ENCODE measurements at places on chromosomes 3 and 15.
A peak's percentile ranks its signal among the peaks of the same experiment; 100 is the strongest.

GRCh38 chr3:197328198-197328597 is 29.8 kb upstream of the DLG1 start:
- DNase-seq: no peak

DNA sequence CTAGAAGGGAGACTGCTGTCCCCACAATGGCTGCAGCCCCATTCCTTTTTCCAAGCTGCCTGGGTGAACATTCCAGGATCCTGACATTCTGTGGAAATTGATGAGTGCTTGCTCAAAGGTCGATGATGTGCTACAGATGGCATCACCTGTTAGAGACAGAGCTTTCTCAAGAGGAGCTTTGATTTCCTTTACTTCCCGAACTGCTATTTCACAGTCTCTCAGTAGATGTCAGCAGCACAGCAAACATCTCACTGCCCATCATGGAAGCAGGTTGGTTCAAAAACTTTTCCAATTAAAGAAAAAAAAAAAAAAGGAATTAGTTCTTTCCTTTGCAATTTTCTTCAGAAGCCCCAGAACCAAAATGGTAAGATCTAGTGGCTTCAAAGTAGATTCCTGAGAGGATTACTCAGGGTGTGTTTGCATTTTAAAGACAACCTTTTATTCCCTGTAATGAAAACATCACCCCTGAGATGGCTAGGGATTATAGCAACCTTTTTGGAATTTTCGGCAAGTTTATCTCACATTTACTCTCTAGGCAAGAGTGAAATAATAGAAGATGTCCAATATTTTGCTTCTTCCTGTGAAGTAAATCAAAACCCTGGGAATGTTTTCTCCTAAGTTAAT is 44.8 kb downstream of the POLR2M start:
- no peak for DNase-seq

DNA sequence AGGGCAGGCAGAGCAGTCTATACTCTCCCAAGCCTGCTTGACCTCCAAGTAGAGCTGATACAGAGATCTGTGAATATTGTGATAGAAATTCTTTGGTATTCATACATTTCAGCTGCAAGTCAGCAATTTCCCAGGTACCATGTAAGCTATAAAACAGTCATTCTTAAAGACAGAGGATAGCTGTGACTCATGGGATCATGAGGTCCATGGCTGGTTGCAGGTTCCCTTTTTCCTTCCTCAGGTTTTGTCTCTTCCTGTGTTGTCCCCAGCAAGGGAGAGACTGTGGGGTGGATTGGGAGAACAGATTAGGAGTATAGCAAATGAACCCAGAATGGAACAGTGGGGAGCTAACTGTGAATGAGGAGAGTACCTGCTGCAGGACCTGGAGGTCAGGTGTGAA is 5.4 kb upstream of the P4HTM start:
- no peak for DNase-seq

DNA sequence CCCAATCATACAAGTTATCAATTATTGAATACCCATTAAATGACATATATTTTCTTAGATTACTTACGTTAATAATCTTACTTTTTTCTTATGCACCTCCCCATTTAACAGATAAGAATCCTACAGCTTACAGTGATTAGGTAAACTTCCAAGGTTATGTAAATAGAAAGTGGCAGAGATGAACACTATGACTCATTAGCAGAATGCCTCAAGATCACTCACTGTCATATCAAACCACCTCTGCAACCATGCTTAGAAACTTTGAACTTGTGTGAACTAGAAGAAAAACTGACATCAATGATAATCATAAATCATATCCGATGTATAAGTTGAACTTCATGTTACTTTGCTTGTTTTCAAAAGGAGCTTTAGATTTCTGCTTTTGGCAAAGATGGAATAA is 911.6 kb upstream of the ARPP21 start:
- DNase-seq: no peak

GRCh38 chr15:98843844-98844243 is 163.7 kb downstream of the PGPEP1L start:
- DNase-seq: no peak

DNA sequence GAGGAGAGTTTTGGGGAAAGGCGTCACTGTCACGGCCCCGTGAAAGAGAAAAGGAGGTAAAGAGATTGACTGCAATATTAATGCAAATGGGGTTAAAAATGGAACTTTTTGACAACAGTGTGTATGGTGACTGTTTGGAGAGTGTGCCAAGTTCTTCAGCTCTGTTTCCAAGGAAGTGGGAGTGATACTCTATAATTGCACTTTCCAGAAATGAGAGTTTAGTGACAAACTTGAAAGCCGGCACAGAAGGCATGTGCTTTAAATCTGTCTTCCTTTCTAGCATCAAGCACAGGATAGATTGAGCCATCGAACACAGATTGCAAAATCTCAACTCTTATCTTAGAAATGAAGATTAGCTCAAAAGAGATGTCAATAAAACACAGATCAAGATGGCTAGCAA is 51.9 kb upstream of the SNRPA1 start:
- DNase-seq: no peak

DNA sequence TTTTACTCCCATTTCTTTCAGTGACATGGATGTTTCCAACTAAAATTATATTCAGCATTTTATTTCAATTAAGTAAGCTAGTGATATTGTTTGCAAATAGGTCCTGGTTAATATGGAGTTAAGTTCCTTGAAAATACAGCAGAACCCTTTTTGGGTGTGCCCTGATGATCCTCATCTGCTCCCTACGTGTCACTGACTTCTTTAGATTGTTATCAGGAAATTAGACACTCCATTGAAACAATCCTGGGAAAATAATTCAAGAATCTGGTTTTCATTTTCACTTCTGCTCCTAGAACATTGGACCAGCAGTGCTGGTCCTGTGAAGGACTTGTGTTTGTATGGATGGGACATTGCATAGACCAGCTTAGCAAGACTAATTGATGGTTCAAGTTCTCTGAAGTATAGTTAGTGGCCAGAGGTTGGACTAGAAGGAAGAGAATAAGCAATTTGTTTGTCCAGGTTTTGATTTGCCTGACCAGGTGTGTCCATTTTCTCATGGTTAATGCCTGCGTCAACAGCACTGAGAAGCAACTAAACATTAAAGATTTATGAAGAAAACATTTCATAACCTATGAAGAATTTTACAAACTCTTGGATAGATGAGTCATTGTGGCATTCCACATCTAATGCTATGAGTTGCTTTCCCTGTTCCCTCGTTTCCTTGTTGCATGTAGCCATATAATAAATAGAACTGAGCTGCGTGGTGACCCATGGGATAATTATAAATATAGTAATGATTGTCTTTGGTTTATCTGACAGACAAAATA is 95.8 kb downstream of the ZPLD1 start:
- DNase-seq: no peak

DNA sequence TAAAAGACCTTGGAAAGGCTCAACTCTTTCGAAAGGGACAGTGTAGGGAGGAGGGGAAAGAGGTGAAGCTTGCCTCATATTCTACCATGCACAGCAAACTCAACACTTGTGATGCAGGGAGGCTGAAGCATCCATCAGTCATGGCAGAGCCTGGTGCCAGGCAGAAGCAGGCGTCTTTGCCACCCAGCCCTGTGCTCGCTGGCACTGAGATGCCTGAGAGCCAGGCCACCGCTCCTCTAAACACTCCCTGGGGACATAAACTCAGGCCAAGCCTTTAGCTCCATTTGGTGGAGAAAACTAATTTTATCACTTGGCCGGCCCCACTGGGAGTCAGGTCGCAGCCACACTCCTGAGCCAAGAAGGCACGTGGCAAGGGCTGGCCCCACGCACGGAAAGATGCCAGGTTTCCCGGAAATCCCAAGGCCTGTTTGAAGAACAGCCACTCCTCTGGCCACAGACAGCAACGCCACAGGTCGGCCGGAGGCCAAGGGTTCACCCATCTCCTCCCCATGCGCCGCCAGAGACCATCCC is 30.7 kb downstream of the XXYLT1 start:
- DNase-seq: no peak

GRCh38 chr3:120614765-120615164 is 18.6 kb downstream of the NDUFB4 start:
- DNase-seq: no peak

DNA sequence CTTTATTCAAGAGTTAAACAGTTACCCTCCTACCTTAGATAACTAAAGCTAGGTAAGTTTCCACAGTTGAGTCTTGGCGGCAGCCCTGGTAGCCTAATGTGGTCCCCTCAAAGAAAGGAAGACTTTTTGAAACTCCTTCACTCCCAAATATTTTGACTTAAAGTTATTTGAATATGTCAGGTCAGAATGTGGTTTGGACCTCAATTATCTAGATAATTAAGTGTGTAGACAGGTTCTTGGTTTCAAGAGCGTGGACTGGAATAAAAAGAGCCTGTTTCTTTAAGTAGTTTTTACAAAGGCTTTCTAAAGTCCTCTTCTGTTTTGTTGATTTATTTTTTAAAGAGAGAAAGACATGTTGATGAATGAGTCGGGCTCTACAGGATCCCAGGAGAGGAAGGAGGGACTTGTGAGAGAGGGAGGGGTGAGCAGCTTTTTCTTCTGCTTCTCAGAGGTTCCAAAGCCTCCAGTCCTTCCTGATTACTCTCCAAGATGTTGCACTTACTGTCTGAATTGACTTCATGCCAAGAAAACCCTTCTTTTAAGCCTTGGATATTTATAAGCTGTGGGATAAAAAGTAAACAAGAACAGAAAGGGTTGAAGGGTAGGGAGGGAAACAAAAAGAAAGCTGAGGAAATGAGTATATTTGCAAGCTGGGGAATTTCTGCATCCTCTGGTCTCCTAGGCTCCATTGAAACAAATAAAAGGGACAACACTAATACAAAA is 457.4 kb downstream of the IGSF11 start:
- DNase-seq: no peak

GRCh38 chr15:80177156-80177555 is 24.4 kb downstream of the FAH start:
- no peak for DNase-seq

DNA sequence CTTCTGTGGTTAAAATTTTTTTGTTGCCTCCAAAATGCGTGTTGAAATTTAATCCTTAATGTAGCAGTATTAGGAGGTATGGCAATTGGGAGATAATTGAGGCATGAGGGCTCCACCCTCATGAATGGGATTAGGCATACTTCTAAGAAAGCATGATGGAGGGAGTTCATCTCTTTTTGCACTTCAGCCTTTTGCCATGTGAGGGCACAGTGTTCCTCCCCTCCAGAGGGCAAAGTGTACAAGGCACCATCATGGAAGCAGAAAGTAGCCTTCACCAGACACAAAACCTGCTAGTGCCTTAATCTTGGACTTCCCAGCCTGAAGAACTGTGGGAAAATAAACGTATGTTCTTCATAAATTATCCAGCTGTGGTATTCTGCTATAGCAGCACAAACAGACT is 429.5 kb downstream of the ZIC1 start:
- DNase-seq: no peak

GRCh38 chr15:54082836-54083492 is 104.7 kb downstream of the UNC13C start:
- no peak for DNase-seq

- no peak for DNase-seq
Measured at GRCh38 chr3:180252683-180253082, 215.9 kb upstream of the PEX5L start.

- DNase-seq: no peak
Measured at GRCh38 chr15:51771773-51772172, 20.4 kb downstream of the TMOD2 start.

DNA sequence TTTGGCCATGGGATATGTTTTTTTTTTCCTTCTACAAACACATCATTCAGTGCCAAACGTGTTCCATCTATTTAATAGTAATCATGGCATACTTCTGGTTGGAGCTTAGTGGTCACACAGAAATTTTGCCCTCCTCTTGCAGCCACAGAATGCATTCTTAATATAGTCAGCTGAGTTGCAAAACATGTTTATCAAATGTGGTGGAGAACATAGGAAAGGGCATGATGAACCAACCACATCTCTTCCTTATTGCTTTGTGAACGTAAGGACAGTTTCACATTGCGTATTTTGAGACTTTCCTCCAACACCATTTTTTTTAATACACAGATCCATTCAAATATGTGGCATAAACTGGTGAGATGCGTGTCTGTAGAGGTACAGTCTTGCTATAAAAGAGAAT is 106.8 kb downstream of the BBX start:
- no peak for DNase-seq

- no peak for DNase-seq
Measured at GRCh38 chr3:131729643-131730017, 226.9 kb upstream of the MRPL3 start.

- no peak for DNase-seq
Measured at GRCh38 chr3:171783626-171784025, 26.7 kb downstream of the PLD1 start.

DNA sequence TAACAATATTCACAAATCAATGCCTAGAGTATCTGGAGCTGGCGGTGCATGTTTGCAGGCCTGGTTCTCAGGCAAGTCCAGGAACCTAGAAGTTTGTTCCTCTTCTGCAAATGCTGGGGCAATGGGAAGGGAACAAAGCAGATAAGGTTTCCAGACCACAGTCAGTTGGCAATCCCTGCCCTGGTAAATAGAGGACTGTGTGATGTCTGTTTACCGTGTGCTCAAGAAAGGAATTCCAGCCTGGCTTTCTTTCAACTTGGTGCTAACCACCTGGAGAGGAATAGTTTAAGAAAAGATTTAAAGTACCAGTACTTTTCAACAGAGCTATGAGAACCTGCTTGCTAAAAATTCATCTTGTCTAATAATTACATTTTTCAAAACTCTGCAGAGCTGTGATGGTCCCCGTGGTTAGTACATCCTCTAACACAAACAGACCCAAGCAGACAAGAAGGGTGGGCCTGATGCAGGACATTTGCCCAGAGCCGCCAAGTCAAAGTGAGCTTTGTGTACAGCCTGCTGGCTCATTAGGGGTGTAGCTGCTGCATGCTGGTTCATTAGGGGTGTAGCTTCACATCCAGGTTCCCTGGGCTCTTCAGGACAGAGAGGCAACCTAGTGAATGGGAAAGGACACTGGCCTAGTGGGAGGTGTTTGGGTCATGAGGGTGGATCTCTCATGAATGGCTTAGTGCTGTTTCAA is 220.5 kb downstream of the SQOR start:
- DNase-seq: peak; percentile 15

GRCh38 chr3:183904833-183905780 is 20.4 kb upstream of the PARL start:
- no peak for DNase-seq

DNA sequence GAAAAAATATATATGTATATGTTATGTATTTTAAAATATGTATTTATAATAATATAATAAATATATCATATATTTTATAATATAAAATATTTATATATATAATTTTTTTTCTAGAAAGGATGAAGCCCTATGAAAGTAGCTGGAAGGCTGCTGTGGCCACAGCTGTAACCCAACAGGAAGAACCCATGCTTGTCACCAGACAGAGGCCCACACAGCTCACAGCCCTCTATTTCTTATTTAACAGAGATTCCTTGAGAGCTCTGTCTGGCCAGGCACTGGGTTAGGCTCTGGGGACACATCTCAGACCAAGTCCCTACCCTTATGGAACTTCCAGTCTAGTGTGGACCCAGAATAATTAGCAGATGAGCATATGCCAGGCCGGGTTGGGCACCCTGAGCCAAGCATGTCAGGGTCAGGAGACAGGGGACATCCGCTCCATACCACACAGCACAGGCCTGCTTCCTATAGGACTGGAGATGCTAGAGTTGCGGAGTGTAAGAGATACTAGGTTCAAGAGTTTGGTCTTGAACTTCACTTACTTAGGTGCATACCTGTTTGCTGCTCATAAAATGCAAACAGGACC is 20.5 kb downstream of the MGLL start:
- no peak for DNase-seq

- DNase-seq: no peak
Measured at GRCh38 chr3:117688583-117688982, 979.0 kb downstream of the TUSC7 start.
